ENCODE measurements at places on chromosomes 2 and 18.
A peak's percentile ranks its signal among the peaks of the same experiment; 100 is the strongest.

DNA sequence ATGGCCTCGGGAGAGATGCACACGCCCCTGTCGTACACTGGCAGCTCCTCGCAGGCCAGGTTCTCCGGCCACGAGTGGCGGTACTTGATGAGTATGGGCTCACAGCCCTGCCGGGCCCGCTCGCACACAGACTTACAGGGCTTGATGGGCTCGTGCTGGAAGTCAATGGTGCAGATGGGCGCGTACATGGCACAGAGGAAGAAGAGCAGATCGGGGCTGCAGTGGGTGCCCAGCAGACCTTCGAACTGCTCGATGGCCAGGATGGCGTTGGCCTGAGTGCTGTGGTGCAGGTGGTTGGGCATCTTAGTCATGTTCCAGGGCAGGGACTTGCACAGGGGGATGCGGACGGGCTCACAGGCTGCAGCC, 359 bp downstream of the FRZB start:
- DNase-seq = no peak

DNA sequence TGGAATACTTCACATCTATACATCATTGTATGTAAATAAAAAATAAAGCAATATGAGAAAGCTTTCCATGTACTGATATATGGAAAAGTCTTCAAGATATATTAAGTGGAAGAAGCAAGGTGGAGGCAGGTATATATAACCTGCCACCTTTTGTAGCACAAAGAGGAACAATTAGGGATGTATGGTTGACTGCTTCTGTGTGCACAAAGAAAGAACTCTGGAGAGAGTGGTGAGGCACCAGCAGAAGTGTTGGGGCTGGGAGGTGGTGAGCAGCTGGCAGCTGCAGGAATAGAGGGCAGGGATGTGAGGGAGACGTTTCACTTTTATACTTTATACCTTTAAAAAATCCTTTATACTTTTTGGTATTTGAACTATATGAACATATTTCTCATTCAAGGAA, 26.1 kb downstream of the KIF5C start:
- no peak for DNase-seq

- DNase-seq = peak; percentile 87
Observed at GRCh38 chr2:55049043-55049820, 1.0 kb downstream of the RTN4 start.

- DNase-seq = no peak
Observed at GRCh38 chr2:96264086-96264485, 1.7 kb downstream of the TMEM127 start.

DNA sequence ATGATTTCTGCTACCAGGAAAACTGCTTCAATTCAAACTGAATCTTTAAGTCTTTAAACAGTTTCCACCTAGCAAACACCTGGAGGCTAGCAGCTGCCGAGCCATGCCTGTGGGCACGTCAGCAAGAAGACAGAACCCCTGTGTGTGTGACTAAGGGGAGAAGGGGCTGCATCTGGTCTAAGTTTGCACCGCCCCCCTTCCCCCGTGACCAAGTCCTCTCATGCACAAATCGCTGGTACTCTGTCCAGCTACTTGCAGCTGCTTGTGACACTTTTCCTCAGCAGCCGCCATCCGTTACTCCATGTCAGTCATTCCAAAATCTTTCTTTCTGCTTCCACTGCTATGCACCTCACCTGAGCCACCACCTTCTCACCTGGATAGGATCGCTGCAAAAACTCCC, 355.0 kb downstream of the SS18 start:
- DNase-seq = no peak

GRCh38 chr2:26952374-26952773, 18.1 kb upstream of the MAPRE3 start:
- no peak for DNase-seq

- peak; percentile 12 for DNase-seq
Observed at GRCh38 chr2:181185421-181185820, 205.0 kb downstream of the UBE2E3 start.

DNA sequence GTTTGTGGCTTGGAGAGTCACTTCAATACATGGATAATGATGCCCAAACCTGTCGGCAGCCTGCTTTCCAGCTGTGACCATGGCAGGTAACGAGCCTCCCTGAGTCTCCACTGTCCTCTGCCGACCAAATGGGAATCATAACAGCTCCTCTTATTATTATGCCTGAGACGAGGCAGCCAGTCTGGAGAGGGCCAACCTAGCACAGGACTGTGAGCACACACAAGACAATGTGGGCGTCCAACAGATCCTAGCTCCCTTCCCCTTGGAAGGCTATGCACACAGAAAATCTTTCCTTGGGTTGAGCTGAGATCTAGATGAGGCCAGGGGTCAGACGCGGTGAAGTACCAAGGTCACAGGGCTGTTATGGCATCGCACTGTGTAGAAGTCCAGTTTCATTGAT, 890 bp upstream of the SLC4A3 start:
- DNase-seq = no peak

DNA sequence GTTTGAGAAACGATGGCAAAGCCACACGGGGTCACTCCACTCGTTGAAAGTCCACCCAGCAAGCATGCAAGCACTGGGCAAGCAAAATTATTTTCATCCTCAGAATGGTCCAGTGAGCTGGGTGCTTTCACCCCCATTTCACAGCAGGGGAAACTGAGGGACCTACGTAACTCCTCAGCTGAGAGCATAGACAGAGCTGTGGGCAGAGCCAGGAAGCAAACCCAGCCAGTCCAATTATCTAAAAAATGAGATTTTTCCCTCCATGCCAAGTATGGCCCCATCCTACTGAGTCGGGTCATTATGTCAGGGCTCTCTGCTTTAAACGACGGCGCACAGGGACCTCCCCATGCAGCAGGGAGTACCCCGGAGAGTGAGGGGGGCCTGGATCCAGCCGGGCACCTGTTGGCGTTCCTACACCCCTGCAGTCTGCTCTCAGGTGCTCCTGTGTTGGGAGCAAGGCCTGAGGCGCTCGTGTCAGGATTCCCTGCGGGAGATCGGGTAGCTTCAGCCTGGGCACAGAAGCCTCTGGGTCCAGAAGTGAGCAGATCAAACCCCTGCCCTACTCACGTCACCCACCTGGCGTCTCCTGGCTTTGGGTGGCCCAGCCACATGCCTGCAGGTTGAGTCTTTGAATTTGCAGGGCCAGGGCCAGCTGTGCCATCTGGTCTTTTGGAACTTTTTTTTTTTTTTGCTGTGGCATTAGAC, 17.3 kb downstream of the TWIST2 start:
- DNase-seq = no peak

- DNase-seq = no peak
Observed at GRCh38 chr18:79011300-79011870, 31.8 kb downstream of the SALL3 start.

DNA sequence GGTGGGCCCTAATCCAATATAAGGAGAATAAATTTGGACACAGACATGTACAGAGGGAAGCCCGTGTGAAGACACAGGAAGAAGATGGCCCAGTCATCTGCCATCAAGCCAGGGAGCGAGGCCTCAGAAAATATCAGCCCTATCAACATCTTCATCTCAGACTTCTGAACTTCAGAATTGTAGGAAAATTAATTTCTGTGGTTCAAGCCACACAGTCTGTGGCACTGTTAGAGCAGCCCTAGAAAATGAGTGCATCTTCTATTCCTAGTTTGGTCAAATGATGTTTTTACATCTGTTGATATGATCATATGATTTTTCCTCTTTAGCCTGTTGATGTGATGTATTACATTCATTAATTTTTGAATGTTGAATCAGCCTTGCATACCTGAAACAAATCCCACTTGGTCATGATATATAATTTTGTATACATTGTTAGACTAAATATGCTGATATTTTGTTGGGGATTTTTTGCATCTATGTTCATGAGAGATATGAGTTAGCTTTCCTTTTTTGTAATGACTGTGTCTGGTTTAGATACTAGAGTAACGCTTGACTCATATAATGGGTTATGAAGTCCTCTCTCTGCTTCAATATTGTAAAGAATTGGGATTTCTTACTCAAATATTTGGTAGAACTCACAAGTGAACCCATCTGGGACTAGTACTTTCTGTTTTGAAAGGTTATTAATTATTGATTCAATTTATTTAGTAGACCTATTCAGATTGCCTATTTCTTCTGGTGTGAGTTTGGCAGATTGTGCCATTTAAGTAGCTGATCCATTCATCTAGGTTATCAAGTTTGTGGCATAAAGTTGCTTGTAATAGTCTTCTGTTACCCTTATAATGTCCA, 451.4 kb downstream of the EIPR1 start:
- DNase-seq = no peak

- peak; percentile 73 for DNase-seq
Observed at GRCh38 chr2:72891091-72891818, 4.0 kb downstream of the SPR start.

- no peak for DNase-seq
Observed at GRCh38 chr18:23442958-23443357, 10.1 kb upstream of the RIOK3 start.

DNA sequence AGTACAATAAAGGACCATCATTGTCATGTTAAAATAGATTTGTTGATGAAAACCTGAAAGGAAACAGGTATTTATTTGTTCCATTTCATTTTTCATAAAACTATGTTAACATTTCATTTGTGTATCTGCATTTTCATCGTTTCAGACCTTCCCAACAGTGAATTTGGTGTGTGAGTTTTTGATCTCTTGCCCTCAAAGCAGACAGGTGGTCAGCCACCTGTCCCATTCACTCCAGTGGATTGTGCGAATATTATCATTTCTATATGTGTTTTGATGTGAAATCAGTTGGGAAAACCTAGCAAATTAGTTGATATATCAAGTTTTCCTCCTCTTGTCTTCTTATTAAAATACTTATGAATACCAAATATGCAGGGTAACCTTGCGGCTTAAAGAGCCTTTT, 25.4 kb upstream of the ATP5MC3 start:
- DNase-seq = no peak

DNA sequence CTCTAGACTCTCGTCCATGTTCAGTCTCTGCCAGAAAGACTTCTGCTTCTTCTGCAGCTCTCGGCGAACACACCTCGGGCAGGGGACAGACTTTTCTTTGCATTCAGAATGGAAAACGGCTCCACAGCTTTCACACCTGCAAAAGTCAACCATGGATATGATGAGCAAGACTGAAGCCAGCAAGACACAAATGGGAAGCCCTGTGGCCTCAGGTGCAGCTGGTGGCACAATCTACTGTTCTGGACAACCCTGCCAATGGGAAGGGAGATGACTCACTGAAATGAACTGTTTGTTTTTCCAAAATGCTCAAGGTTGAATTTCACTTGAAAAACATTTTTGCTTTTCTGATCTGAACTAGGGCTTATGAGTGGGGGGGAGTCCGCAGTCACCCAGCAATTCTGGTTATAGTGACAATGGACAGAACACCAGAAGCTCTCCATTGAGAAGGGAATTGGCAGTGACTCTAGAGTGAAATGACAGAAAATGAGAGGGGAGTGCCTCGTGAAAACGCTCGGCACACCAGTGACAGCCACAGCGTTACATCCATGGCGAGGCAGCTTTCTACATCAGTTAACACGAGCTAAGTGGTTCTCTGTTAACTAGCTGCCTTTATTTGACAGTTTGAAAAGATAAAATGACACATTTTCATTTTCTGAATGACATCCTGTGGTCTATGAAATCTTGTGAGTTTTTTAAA, 58.8 kb upstream of the FZD5 start:
- no peak for DNase-seq

GRCh38 chr2:37367984-37368383, 23.6 kb downstream of the QPCT start:
- no peak for DNase-seq

DNA sequence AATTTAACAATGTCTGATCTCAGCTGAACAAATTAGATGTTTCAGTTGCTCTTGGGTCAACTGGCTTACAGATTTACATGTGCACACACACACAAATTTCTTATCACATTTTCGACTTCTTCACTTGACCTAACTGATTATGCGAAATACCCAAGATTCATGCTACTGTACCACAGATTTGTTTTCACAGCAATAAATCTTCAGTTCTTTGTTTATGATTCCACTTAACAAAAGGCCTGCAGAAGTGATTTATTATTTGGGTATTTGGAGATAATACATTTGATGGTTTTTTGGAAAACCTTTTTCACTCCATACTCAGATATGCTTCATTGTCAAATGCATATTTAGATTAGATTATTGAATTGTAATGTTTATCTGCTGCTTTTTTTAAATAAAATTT, 129.0 kb downstream of the GALNT1 start:
- DNase-seq = no peak

DNA sequence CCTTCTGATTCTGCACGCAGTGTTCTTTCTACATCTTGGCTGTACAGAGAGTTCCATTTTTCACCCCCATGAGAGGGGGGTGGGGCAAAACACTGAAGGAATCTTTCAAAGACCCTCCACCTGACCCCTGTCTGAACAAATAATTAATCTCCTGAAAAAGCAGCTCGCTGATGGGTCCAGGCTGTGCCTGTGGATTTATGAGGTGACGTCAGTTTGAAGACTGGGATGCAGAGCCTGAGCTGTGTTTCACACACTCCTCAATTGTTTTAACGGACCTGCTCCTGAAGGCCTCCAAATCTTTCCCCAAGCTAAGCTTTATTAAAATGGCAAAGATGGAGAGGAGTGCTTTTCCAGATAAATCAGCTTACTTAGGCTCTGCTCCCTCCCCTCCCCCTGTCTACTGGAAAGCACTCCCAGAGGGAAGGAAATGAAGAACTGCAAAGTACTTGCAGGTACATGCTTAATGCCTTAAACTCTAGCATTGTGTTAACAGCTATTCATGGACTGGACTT, 390.2 kb upstream of the TNP1 start:
- DNase-seq = no peak

DNA sequence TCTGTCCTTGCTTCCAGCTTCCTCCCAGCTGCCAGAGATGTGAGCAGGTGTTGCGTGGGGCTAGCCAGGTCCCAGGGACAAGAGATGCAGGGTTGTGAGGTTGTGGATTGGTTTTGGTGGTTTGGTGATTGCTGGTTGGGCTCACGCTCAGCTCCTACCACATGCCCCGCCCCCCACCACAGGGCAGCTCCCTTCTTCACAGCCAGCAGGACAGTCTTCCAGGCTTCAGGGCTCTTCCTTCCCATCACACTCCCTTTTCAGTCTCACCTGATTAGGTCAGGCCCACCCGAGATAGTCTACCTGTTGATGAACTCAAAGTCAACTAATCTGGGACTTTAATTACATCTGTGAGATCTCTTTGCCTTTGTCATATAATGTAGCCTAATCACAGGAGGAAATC, 52.0 kb upstream of the GLI2 start:
- no peak for DNase-seq

DNA sequence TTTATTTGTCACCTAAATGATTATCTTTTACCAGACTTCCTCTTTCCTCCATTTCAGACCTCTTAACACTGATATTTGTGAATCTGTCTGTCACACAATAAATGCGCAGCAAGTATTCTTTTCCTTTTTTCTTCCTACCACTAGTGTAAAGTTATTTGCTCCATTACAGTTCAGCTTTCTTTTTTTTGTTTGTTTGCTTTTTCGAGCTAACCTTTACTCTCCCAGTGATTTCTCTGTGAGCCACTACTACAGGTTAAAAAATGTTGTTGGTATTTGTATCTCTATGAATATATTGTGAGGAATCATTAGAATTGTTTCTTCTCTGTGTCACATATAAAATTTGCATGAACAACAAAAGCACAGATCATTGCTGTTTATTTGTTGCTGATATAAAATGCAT, 854.0 kb upstream of the GCFC2 start:
- no peak for DNase-seq

GRCh38 chr2:223725986-223726970, 111.1 kb downstream of the AP1S3 start:
- DNase-seq = no peak

GRCh38 chr18:3008541-3008940, 4.4 kb downstream of the LPIN2 start:
- DNase-seq = peak; percentile 33

Data from CD14-positive monocyte (primary cell).